ENCODE measurements at places on chromosomes 12 and 14. TPM values are rescaled to one million over a fixed set of nuclear protein-coding genes. Genes with fewer than 3 reads are reported as not detected.

SOAT2 gene
- total RNA-seq: 0.18 TPM

LRP1 gene
- 180 TPM for total RNA-seq

GON7 gene
- total RNA-seq: 9.6 TPM

PLA2G1B gene
- total RNA-seq: not detected

GRCh38 chr12:3560295-3560620, 69.3 kb downstream of the PRMT8 start:
- no peak for DNase-seq

GRCh38 chr14:50619569-50620141, 48.5 kb downstream of the SAV1 start:
- DNase-seq: no peak

- DNase-seq: no peak
These were observed 3.5 kb downstream of the MYF6 start for GRCh38 chr12:80710727-80711449.

- no peak for DNase-seq
These were observed 221.3 kb downstream of the DIO2 start for GRCh38 chr14:79989990-79990389.

DNA sequence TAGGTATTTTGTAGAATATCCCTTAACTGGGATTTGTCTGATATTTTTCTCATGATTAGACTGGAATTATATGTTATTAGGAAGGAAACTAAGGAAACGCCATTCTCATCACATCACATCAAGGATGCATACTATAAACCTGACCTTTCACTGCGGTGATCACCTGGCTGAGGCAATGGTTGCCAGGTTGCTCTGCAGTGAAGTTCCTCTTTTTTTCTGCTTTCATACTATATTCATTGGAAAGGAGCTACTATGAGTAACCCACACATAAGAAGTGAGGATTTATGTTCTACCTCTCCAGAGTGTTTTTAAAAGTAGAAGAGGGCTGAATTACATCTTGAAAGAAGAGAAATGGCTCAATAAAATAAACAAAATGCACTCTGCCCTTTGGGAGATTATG, 31.0 kb upstream of the GRIP1 start:
- no peak for DNase-seq

- DNase-seq: no peak
These were observed 9.7 kb upstream of the DYNLL1 start for GRCh38 chr12:120485961-120486881.

- DNase-seq: no peak
These were observed 511.4 kb downstream of the PCNX1 start for GRCh38 chr14:71418532-71419245.

- DNase-seq: no peak
These were observed 120.4 kb downstream of the ETV6 start for GRCh38 chr12:11769723-11770514.

- no peak for DNase-seq
These were observed 18.2 kb upstream of the ANAPC7 start for GRCh38 chr12:110421701-110422100.
